GOT3 (cell line): ENCODE measurements at places on chromosomes 6 and 20.

DNA sequence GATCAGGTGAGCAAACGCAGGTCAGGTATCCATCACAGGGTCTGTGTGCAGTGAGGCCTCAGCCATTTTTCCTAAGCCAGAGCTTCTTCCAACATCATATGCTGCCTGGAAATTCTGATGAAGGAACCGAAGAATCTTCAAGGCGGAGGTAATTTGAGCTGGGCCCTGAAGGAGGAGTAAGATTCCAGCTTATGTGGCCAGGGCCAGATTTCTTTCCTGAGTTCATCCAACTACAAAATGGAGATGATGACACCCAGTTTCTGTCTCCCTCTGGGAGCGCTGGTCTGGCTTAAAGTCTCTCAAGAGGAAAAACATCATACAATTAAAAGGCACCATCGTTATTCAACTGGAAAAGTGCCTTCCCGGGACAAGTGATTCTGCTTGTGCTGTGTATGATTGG is 6.9 kb upstream of the MANBAL start:
- no peak for DNase-seq

DNA sequence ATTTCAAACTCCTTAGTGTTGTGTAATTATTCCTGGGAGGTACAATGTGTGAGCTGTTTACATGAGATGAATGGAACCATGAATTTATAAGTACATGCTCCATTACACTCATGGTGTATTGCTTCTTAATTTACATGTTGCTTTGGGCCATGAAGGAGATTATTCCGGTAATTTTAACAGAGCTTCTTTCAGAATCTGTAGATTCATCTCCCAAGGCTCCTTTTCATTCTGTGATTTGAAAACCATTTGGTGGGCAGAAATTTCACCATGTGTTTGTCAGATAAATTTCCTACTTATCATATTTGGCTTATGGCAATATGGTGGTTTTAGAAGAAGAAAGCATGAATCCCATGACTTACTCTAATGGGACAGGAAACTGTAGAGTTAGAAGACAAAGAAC is 421.6 kb upstream of the EYS start:
- no peak for DNase-seq

GRCh38 chr6:17281497-17282481 is 628 bp downstream of the RBM24 start:
- DNase-seq: no peak

DNA sequence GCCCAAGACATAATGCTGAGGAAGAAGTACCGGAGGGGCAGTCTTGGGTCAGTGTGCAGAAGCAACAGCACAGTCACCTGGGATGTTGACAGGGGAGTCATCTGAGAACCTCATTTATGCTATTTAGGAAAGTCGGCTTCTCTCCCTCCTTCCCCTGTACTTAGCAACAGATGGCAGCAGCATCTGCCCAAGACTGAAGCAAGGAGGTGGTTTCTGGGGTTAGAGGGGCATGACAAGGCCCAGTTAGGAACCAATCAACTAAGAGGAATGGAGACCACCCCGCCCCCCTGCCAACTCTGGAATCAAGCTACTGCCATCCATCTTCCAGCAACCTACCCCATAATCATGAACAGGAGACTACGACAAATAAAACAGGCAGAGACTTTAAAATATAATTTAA is 21.7 kb downstream of the RIPK1 start:
- DNase-seq: no peak

DNA sequence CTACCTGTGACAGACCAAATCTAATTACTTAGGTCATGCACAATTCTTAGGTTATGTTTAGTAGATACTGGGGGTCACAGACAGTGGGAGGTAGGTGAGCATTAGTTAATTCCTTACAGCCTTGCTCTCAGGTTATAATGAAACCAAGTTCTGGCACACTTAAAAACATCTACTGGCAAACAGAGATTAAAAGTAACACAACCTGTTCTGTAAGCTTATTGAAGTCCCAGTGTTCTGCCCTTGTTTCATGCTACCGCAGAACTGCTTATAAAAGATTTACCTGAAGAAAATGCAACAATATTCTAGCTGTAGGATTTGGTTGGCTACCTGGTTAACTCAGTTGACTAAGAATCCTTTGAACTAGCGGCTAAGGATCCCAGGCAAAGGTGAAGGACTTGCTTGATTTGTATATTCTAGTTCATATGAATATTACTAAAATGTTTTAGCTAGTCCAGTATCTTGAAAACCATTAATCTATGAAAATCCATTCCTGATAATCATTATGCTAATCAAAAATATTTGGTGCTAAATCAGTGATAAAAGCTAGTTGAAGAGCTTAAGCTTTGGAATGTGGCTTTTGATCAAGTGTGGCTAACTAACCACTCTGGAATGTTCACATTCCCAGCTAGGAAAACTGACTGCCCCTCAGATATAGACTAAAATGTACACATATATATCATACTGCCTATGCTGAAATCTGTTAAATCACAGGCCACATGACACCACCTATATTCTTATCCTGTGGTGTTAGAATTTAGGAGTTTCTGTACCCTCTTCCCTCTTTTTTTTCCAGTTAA is 7.2 kb downstream of the PEX3 start:
- DNase-seq: no peak

DNA sequence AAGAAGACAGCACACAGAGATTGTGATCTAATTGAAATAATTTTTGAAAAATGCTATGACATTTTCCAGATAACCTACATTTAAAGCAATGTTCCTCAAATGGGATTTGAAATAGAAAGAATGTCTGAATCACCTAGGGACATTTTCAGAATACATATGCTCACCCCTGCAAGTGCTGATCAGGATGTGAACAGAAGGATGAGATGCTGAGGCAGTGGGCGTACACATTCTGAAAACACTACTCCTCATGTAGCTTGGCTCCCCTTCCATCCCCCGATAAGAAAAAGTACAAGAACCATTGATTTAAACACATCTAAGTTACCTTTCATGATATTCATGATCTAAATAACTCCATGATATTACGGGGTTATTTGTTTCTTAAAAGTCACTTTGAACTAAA is 29.9 kb upstream of the HINT3 start:
- DNase-seq: no peak

DNA sequence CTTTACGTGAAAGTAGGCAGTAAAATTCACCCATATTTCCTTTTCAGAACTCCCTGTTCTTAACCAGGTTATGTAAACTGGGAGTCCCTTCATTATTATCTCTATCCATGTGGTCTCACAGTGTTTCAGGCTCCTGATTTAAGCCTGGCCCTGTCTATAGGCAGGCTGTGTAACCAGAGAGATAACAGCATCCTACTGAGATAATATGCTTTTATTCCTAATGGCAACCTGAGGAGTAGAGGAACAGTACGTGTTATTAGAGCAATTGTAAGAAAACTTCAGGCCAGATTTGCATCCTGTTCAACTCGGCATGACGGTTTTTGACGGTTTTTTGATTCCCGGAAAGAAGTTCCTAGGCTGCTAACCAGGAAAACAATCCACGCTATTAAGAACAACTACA is 16.9 kb downstream of the FUT9 start:
- no peak for DNase-seq

- no peak for DNase-seq
Measured at GRCh38 chr6:75494290-75494689, 690 bp upstream of the FILIP1 start.

- DNase-seq: no peak
Measured at GRCh38 chr6:132872923-132873322, 58.6 kb downstream of the RPS12 start.

DNA sequence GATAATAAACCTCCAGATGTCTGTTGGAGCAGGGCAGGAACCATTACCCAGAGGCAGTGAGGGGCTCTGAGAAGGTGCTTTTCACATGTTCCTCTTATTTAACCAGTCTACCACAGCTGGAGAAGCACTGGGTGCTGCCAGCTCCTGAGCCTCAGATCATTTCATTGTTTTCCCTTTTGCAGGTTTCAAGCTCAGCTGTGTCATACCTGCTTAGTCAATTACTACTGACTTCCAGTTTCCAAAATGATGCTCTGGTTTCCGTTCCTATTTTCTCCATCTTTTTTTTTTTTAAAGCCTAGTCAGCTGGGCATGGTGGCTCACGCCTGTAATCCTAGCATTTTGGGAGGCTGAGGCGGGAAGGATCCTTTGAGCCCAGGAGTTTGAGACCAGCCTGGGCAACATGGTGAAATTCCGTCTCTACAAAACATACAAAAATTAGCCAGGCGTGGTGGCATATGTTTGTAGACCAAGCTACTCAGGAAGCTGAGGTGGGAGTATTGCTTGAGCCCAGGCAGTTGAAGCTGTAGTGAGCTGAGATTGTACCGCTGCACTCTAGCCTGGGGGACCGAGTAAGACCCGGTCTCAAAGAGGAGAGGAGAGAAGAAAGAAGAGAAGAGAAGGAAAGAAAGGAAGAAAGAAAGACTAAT is 6.7 kb downstream of the FLOT1 start:
- no peak for DNase-seq

DNA sequence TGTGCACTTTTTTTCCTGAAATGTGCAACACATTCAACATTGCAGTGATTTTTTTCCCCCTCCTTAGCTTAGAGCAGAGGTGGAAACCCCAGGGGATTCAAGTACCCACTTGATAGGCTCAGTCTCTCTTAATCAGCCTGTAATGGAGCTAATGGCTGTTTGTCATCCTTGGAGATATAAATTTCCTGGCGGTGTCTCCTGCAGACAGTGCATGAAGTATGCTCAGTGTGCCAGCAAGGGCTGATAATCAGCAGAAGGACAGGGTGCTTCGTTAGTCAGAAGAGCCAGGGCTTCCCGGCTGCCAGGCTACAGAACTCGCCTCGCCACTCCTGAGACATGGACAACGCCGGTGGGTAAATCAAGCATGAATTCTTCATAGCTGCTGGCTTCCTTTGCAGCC is 69.8 kb upstream of the PHACTR2 start:
- no peak for DNase-seq

DNA sequence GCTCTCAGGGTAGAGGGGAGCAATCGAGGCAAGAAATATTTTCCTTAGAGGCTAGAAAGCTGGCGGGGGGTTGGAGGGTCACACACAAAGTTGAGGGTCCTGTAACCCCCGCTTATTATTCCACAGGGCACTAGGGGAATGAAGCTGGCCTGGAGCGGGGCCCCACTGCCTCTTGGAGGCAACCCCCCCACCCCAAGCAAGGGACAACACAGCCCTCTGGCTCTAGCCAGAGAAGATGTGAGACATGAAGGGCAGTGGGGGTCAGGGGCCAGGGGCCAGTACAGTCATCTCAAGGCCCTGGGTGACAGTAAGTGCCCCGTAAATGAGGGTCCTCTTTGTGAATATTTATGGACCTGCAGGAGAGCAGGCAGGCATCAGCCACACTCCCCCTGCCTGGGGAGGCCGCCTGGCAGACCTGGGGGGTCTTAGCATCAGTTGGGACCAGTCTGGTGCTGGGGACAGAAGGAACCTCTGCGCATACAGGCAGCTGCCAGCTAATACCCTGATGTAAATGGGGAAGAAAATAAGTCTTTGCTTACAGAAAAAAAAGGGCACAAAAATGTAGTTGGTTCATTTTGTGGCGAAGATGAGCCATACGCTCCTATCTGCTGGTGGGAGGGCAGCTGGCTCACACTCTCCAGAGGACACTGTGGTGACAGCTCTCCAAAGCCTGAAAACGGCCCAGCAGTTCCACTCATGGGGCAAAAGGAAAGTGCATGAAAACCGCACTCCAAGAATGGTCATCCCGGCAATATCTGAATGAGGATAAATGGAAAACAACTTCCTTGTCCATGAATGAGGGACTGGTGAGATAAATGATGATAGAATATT is 21.9 kb downstream of the SPATA2 start:
- no peak for DNase-seq

DNA sequence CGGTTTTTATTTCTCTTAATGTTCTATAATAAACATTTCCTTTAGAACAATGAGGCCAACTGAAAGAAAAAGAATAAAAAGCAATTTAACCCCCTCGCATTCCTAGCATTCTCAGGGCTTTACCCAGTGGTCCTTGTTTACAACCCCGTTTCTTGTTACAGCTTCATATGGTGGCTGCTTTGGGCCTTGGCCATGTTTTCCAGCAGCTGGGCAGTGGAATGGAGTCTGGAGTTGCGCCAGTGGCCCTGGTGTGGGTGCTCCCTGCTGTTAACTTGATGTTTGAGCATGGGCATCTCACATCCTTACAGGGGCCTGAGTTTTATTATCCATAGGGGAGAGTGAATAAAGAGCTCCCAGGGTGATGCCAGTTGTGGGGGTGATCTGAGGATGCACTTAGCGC is 18.8 kb downstream of the EFCAB8 start:
- DNase-seq: no peak

- DNase-seq: no peak
Measured at GRCh38 chr20:11982955-11983470, 65.3 kb downstream of the BTBD3 start.

GRCh38 chr6:169186496-169187169 is 67.0 kb downstream of the THBS2 start:
- no peak for DNase-seq

DNA sequence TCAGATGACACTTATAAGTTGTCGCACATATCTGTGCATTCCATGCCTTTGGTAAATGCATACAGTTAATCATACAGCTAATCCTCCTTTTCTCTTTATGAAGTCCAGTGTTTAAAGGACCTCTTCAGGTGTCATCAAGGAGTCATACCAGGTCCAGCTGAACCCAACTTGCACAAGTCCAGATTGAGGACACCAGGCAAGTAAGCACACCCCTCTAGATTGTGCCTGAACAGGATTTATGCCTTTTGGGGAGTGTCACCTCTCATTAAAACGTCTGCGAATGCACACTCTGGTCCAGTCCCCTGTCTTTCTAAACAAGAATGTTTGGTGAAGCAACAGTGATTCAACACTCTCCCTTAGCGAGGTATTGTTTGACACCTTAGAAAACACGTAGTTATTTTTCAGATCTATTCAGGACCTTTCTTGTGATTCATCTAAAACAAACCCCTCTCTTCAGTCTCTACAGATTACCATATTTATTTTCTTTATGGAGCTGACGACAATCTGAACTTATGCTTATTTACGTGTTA is 48.4 kb downstream of the C6orf15 start:
- no peak for DNase-seq

DNA sequence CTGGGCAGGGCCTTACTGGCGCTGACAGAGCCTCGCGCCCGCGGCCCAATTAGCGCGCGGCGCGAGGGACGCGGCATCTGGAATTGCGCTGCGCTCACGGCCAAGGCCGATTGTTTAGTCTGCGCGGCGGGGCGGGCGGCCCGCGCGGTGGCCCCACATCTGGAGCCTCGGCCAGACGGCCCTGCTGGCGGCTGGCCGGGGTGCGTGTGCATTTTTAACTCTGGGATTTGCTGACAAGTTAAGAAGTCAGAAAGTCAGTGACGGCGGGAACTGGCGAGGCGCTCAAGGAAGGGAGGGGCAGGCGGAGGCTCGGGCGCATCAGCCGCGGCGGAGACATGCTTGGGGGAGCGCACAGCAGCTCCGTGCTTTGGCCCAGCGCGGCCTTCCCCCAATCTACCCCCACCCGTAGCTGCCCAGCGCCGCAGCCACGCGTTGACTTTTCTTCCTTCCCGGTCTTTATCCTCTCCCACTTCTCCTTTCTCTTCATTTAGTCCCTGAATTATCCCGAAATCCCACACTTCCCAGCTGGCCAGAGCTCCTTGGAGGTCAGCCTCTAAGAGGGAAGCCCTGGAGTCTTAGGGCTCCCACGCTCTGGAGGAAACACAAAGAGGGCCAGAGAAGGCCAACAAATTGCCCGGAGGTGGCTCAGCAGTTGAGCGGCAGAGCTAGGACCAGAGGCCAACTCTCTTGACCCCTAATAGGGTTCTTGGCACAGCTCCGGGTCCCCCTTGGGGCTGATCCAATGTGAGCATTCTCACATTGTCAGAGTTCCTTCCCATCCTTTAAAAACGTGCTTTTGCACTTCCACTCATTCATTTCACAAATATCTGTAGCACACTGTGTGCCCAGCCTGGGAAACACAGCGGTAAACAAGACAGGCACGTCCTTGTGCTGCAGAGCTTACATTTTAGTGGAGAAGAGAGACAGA is 40.8 kb upstream of the FOXP4 start:
- DNase-seq: no peak

- DNase-seq: no peak
Measured at GRCh38 chr6:56659721-56660380, 17.2 kb upstream of the DST start.
